Stimulated activated CD4-positive, alpha-beta T cell treated with anti-CD3 and anti-CD28 coated beads, Interleukin-15, amount 100 ng/mL, for 24 hours (primary cell): ENCODE measurements at places on chromosomes 1 and 21.

- DNase-seq: no peak
These were observed 4.8 kb downstream of the NECTIN4 start for GRCh38 chr1:161084597-161084988.

- no peak for DNase-seq
These were observed 637 bp upstream of the MYBPHL start for GRCh38 chr1:109307274-109308021.

DNA sequence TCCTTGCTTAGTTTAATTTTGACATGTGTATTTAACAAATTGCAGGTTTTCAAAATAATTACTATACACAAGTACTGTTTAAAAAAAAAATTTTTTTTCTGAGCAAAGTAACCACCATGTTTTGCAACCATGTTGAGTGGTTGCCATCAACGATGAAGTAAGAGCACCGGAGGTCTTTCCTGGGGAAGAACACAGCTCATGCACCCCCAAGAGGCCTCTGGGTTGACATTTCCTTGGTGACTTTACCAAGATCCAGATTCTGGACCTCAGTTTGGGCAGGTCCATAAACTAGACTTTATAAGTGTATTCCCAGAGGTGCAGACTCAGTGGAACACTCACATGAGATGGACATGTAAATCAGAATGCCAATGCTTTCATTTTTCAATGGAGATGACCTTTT, 36.8 kb upstream of the RALGPS2 start:
- DNase-seq: no peak

DNA sequence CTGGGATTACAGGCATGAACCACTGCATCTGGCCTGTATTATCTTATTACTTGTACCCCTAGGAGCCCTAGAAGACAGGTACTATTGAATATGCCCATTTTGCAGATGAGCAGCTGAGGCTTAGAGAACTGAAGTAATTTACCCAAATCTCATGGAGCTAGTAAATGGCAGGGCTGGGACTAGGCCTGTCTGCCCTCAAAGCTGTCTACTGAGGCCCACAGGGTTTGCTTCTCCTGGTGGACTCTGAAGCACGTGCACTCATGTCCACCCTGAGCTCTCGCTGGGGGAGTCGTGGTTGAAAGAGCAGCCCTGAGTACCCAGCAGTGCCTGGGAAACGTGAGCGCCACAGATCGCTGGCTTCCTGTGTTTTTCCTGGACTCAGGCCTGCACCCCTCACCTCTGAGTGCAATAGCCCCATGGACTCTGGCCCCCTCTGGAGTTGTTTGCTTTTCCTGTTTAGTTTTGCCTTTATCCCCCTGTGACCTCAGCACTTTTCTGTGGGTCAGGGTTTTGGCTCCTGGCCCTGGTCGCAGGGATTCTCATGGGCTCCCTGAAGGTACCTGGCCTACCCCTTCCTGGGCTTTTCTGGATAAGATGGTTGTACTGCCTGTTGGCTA, 52.4 kb downstream of the ARHGEF10L start:
- DNase-seq: no peak
